ENCODE measurements at places on chromosomes 5 and 9.

GRCh38 chr5:161311965-161312364 is 234.6 kb downstream of the GABRB2 start:
- DNase-seq, result no peak

DNA sequence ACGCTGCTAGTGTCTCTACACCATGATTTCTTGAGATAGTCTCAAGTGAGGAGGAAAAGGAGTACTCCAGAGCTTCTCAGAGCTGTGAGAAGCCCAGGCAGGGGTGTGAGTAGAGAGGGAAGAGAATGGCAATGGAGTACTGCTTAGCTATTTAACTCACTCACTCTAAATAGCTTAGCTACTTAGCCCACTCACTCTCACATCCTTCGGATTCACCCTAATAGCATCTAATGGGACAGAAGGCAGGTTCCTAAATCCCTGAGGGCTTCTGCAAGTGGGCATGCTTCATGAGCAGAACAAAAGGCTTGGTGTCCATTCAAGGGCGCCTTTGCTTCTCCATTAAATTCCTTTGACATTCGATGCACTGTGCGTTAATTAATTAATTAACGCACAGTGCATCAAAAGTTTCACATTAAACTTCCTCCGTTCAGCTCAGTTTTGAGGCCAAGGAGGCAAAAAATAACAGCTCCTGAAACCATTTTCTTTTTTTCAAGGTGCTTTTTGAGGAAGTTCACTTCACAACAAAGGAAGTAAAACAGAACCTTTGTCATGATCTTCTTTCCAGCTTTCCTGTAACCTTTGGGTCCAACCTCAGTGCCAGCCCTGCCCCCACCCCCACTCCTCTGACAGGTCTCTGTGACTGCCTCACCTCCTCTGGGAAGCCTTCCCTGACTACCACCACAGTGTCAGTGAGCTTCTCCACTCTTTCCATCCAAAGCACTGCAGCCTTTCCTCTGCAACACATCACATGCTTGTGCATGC is 294.0 kb downstream of the SEC61B start:
- DNase-seq, result peak; percentile 12

DNA sequence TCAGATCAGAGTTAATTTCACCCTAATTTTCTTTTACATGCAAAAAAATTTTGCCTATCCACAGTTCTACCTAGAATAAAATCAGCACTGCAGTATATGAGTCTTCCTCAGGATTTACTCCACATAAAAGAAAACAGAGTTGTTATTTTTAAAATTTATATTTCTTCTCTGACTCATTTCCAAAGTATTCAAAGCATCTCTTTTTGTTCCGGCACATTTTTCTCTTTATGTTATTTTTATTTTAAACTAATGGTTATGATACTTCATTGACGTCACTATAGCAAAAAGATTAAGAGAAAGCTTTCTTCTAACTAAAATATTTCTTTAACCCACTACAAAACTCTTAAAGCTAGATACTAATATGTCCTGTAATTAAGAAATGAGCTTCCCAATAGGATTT is 590.4 kb downstream of the PRELID2 start:
- DNase-seq, result no peak

DNA sequence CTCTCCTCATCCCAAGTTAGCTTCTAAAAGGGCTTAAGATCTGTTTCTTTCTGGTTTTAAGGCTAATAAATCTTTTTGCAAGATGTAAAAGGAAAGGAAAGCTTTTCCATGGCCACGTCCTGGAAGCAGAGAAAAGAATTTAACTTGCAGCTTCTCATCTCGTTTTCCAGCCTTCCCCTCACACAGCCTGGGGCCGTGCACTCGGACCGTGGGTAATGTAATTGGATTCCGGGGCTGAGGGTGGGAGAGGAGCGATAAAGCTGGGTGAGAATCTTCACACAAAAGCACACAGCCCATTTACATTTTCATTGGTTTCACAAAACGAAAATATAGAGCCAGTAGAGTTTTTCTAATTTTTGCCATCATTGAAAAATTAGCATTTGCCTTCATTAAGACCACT is 91.2 kb downstream of the IRX2 start:
- no peak for DNase-seq

- DNase-seq, result no peak
Measured at GRCh38 chr5:22916393-22916792, 63.2 kb upstream of the CDH12 start.

DNA sequence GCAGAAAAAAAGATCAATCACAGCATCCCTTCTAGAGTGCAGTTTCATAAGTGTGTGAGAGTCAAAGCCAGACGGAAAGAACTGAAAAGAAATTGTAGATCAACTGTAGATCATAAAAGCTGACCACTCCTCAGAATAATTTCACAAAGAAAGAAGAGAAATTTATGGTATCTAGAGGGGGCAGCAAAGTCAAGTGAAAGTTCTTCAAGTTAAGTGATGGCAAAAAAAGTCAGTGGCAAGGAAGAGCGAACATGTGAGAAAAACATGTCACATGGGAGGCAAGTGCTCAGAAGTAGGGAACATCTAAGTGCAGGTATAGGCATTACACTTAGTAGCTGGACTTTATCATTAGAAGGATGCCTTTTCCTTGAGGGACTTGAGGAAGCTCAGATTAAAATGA is 245.1 kb upstream of the ISL1 start:
- DNase-seq, result no peak

- no peak for DNase-seq
Measured at GRCh38 chr9:113631871-113632665, 168.5 kb downstream of the RGS3 start.

DNA sequence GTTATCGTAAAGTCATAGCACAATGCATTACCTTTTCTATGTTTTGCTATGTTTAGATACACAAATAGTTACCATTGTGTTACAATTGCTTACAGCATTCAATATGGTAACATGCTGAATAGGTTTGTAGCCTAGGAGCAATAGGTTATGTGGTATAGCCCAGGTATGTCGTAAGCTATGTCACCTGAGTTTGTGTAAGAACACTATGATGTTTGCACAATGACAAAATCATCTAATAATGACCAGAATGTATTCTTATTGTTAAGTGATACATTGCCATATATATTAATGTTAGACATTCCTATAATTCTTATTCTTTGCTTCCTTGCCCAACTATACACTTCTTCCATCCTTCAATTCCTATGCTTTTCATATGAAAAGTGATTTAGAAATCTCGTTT is 18.2 kb upstream of the DAB2 start:
- DNase-seq, result no peak

- DNase-seq, result no peak
Measured at GRCh38 chr9:38301376-38302106, 91.0 kb upstream of the ALDH1B1 start.

Measured in germinal center (tissue), 1 donor.